GM12865 (cell line): ENCODE measurements at places on chromosomes 11 and 22.

DNA sequence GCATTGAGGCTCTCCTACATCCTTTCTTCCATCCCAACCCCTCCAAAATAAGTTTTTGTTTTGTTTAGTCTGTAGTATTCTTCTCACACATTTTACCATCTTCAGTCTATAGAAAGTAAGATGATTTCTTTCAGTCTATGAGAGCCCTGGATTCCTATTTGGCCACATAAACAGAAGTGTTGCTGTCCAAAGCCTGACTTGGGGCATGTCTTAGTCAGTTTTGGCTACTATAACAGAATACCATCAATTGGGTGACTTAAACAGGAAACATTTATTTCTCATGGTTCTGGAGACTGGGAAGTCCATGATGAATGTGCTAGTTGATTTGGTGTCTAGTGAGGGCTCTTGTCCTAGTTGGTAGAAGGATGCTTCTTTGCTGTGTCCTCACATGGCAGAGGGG, 146.8 kb upstream of the DDI1 start:
- DNase-seq: no peak

DNA sequence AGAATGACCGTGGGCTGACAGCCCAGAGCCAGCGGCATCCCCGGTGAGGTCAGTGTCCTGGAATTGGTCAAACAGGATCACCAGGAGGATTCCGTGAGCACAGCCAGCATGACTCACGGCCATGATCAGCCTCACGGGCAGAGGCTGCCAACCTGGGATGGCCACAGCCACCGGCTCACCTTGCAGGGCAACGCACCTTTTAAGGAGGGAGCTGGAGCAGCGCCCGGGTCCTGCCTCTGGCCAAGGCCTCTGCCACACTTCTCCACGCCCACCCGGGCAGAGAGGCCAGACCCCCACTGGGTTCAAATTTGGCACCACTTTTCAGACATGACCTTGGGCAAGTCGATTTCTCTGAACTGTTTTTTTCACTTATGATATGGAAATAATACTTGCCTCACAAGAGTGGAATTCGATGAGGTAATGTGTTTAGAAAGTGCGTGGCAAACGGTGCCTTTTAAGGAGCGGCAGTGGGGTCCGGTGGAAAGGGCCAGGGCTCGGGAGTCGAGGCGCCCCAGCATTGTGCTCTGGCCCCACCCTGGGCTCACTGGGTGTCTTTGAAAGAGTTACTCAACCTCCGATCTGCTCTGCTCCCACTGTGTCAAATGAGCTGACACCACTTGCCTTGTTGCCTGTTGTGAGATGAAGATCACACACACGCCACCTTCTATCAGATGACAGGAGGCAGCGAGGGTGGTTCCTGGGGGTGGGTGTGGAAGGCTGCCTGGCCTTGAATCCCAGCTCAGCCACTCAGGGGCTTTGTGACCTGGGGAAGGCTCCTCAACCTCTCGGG, 16.0 kb downstream of the TXN2 start:
- DNase-seq: no peak

DNA sequence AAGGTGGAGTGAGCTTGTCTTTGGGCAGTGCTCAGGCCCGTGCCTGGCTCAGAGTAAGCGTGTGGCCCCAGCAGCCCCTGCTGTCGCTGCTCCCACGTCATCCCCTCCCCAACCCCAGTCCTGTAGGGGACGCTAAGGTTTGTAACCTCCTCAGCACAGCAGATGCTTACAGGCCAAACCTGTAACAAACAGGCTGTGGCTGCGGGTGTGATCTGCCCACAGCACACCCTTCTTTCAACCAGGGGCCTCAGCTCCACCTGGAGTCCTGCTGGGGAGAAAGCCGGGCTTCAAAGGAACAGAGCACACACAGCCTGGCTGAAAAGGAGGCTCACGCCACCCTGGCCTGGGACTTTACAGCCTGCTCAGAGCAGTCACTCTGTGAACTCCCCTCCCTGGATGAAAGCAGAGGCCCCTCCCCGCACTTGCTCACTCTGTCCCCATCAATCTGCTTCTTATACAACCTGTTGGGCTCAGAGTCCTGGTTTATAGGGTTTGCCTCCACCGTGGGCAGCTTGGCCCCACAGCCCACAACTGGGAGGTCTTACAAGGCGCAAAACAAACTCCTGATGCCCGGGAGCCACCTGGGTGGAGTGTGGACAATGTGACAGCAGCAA, 54.3 kb downstream of the SCUBE1 start:
- no peak for DNase-seq

DNA sequence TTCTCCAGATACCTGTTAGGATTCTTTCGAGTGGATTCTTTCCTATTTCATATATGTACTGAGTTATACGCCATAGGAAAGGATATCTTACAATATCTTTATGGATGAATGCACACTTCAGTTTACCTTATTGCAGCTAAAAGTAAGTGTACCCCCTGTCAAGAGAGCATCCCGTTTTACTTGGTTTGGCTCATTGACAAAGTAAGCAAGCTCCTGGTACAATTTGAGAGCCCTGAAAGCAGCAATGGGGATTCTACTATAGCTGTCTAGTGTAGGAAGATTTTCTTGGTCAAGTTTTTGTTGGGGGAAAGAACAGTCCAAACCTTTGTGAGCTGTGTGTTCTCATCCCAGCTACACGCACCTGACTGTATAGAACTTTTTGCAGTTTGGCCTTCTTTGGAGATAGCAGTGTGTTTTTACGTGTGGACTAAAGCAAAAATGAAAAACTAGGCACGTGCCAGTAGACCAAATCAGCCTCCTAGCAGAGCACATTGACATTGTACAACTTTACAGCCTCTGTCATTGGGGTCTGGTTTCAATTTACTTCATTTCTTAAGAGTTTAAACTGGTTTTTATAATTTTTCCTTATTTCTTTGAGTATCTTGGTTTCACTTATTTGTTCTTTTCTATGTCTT, 44.0 kb downstream of the PPP6R3 start:
- no peak for DNase-seq

DNA sequence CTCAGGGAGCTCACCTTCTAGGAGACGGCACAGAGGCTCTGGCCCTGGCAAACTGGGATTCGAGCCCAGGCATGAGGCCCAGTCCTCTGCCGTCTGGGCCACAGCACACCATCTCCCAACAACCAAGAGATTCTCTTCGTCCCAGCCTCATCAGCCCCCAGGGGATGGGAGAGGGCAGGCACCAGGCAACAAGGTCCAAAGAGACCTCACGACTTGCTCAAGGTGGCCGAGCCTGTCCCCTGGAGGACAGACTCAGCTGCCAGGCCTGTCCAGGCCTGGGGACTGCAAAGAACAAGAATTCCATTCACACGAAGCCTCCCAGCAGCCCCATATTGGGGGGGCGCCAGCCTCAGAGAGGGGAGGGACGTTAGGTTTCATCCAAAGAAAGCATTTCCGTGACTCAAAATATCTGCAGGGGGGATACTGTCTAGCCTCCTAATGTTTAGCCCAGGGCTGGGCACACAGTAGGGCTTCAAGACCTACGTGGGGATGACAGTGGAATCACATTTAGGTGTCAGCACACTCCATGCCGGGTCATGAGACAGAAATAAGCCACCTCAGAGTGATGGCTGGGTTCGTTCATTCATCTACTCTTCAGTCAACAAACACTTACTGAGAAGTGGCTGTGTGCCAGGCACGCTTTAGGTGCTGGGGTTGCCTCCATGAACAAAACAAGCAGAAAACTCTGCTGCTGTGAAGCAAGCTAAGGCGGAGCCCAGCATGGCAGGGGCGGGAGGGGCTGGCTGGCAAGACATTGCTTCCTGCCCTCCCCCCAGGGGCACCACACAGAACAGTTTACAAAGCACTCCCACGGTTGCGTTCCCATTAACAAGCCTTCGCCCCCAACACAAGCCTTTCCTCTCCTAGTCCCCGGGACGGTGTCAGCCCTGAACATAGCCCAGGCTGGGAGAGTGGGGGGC, 1.2 kb downstream of the CARNS1 start:
- no peak for DNase-seq
